ENCODE measurements at places on chromosomes 1 and 21.

DNA sequence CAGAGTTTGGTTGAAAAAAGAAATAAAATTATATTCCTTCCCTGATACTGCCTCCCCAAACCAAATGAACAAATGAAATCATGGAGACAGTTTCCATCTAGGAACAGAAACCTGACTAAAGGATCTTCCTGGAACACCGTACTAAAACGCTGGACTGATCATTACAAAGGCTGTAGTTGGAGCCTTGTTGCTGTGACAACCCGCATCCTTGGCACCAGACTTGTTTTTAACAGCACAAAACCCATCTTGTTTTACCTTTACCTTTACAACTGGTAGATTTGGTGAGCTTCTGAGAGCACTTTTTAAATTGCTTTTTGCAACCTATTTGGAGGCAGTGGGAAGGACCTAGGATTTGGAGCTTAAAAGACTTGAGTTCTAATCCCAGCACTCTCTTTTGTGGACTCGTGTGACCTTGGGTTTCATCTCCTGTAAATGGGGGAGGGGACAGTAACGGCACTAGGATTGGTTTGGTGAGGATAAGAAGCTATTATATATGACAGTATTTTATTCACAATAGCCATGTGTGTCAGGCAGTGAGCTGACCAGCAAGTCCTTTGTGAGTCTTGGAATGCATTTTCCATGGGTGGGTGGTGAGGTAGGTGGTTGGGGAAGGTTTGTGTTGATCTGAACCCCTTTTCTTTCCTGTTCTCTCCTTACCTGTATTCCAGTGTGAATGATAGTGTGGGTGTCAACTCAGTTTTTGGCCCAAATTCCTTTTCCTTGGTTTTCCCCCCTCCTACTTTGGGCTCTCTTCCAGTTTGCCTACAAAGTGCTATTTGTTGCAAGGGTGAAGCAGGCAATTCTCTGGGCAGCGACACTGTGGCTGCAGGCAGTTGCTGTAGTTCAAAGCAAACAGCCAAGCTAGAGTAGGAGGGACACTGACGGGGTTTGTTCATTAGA lies 12.6 kb downstream of the LRRC8D start:
- DNase-seq, result no peak

DNA sequence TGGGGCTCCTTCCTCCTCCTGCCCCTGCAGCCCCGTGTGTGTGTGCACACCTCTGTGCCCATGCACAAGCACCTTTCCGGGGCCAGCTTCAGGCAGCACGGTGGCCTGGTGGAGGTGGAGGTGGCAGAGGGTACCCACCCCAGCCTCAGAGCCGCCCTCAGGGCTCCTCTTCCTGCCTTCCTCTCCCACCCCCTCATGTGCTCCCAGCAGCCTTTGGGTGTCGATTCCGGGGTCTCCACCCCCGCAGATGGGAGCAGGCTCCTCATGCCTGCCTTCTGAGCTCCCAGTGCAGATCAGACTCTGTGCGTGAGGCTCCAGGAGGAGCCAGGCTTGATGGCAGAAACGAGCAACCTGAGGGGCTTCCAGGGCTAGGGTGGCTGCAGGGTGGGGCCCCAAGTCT lies 29.2 kb upstream of the PLCH2 start:
- no peak for DNase-seq

GRCh38 chr1:168428063-168428731 lies 115.6 kb downstream of the XCL2 start:
- peak; percentile 69 for DNase-seq

DNA sequence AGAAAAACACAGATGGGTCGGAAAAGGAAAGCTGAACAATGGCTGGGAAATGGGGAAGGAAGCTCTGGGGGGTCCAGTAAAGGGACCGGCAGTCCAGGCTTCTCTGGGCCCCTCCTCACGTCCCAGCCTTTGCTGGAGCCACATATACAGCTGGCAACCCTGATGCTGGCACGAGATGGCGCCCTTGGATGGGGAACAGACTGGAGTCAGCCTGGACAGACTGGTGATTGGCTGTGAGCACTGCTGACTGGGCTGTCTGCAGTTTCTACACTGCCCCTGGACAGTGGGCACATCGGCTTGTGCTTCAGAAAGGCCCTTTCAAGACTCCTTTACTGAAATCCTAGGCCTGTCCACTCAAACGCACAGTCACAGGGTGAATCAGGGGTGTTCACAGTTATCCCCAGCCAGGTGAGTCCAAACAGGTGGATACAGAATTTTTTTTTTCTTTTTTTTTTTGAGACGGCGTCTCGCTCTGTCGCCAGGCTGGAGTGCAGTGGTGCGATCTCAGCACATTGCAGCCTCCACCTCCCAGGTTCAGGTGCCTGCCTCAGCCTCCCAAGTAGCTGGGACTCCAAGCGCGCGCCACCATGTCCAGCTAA lies 31.1 kb upstream of the ZBTB40 start:
- peak; percentile 53 for DNase-seq

- no peak for DNase-seq
These were observed 35.4 kb downstream of the ADCY10 start for GRCh38 chr1:167878372-167879160.

DNA sequence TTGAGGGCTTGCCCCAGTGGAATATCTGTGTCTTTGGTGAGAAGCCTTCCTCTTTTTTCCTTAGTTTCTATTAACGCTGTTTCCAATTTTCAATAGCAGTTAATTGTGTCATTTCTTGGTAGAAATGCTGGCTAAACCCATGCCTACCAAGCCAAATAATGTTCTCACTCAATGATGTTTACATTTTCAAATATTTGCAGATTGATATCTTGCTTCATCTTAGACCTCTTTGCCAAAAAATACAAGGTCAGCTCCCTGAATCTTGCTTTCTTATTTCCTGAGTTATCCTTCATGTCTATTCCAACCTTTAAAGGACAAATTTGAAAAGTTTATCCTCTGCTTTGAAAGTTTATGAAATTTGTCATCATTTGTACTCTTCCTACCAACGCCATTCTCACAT lies 5.1 kb downstream of the KCNJ15 start:
- DNase-seq, result no peak

DNA sequence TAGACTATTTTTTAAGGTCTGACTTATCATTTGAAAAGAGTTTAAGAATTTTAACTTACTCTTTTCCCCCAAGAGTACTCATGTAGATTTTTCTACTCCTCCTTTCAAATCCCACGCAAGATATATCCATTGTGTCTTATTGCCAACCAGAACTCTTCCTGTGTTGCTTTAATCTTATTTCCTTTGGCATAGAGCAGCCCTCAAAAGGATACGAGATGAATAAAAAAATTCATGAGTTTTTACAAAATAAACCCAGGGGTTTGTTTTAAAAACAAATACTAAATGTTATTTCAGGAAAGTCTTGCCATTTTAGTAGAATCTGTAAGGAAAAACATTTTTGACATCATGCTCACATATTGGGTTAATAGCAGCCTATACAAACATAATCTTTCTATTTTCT lies 543.2 kb upstream of the CXADR start:
- no peak for DNase-seq

- DNase-seq, result no peak
These were observed 84.5 kb downstream of the COLGALT2 start for GRCh38 chr1:183953031-183953430.

DNA sequence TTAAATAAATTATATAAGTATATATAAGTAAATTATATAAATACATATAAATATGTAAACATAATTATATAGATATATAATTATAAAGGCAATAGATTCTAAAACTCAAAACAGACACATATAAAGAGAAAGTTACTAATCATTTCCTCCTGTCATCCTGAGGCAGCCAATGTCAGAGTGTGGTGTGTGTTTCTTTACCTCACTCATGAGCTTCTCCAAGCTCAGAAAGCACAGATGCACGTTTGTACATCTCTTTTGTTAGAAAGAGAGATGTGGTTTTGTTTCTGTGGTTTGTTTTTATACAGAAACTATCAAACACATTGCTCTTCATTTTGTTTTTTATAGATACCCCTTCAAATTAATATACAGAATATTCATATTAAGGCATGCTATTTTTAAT lies 594.8 kb downstream of the USP25 start:
- no peak for DNase-seq

DNA sequence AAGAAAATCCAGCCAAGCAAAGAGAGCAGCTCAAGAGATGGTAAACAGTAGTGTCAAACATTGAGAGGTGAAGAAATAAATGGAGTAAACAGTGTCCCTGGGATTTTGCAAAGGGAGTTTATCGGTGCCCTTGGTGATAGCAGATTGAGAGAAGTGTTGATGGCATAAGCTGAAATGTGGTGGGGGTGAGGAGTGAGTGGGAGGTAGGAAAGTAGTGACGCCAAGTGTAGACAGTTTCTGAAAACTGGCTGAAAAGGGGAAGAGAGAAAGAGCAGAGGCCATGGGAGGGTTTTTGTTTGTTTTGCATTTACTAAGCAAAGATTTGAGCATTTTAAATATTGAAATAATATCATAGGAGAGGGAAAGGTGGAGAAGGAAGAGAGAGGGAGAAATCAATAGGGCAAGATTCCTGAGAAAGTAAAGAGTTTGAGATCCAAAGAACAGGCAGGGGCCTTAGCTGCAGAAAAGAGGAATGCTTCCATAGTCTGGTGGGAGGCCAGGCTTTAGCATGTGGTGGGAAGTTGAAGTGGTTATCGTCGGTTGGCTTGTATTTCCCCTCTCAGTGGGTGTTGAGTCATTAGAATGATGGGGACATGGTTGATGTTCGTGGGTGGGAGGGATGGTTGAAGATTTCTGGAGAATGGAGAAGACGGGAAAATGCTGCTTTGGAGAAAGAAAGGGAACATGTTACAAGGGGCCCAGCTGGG lies 26.8 kb upstream of the RASAL2 start:
- DNase-seq, result no peak

DNA sequence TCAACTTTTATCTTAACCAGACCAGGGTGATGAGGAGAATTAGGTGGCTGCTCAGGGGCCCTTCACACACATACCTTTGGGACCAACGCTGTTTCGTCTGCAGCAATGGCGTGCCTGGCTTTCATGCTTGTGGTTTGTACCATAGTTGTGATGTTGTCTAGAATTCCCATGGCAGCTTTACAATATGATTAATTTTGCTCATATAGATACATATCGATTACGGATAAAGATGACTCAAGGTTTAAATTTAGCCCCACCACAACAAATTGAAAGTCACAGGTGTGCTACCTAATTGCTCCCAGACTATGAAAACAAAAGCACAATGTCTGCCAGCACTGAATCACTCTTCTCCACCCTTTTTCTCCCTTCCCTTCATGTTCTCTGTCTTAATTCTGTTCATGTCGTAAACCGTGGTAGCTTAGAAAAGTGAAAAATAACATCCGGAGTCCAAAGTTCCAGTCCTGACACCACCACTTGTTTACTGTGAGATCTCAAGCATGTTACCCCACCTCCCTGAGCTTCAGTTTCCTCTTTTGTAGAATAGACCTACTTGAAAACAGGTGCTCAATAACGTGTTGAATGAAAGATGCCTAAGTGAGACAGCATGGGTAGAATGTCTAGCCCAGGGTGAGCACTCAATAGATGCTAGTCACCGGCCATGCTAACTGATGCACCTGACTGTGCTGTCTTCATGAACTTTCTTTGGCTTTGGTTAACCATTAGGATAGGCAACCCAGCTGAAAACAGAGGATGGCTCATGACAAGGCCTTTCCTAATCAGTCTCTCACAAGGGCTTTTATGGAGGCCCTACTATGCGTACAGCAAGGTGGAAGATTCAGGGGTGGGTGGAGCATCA lies 22.1 kb upstream of the JUN start:
- no peak for DNase-seq

GRCh38 chr1:17516303-17517214 lies 22.9 kb upstream of the ARHGEF10L start:
- no peak for DNase-seq

Measured in uterus (tissue), 4 donors.